Spleen (tissue), 13 donors: ENCODE measurements at places on chromosomes 2 and 18. TPM values are rescaled to one million over a fixed set of nuclear protein-coding genes. Genes with fewer than 3 reads are reported as not detected.

Gene INHBB
- 0.66 TPM for total RNA-seq

DNA sequence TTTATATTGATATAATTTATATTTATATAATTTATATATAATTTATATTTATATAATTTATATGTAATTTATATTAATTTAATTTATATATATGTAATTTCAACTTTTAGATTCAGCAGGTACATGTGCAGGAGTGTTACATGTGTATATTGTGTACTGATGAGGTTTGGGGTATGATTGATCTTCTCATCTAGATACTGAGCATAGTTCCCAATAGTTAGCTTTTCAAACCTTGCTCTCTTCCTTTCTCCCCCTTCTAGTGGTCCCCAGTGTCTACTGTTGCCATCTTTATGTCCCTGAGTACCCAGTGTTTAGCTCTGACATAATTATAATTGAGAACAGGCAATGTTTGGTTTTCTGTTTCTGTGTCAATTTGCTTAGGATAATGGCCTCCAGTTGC, 1335.3 kb upstream of the CDH2 start:
- H3K4me3 ChIP-seq, result no peak overlapping the region
- DNase-seq, result no peak
- no peaks in the 10 kb centered on the region for H3K4me1 ChIP-seq
- H3K27ac ChIP-seq, result no peak overlapping the region

- no peaks in the 10 kb centered on the region for H3K27me3 ChIP-seq
- H3K36me3 ChIP-seq, result no peaks in the 10 kb centered on the region
- no peak overlapping the region for H3K4me3 ChIP-seq
- no peak for DNase-seq
Observed at GRCh38 chr2:9255416-9255815, 48.8 kb downstream of the ASAP2 start.

- peaks cover 24% of the 10 kb centered on the region for H3K36me3 ChIP-seq
- no peak overlapping the region for H3K4me3 ChIP-seq
- no peak overlapping the region for H3K27ac ChIP-seq
- peak; percentile 51 for DNase-seq
Observed at GRCh38 chr2:10338270-10339188, 35.8 kb downstream of the HPCAL1 start.

DNA sequence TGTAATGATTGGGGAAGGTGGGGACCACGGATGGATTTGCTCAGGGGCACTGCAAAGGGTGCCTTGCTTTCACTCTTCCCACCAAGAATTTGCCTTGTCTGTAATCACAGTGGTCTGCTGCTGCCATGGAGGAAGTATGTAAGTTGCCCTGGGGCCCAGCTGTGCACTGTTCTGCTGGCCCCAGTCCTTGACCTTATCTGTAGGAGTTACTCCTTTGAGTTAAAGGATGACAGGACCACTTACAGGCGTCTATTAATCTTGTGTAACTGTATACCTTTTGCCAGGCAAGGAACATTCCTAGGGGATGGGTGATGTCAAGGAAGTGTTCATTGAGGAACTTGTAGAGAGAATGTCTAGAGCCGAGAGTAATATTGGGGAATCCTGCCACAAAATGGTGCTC, 212.8 kb upstream of the LRRTM1 start:
- H3K27me3 ChIP-seq, result no peaks in the 10 kb centered on the region
- H3K36me3 ChIP-seq, result no peaks in the 10 kb centered on the region
- no peak overlapping the region for H3K4me3 ChIP-seq
- no peaks in the 10 kb centered on the region for H3K4me1 ChIP-seq
- DNase-seq, result no peak
- no peak overlapping the region for H3K27ac ChIP-seq
